ENCODE measurements at places on chromosomes 12 and 14.

GRCh38 chr12:54195737-54196347 lies 7.1 kb upstream of the SMUG1 start:
- no peak for DNase-seq

- no peak for DNase-seq
Observed at GRCh38 chr12:55467836-55468235, 2.1 kb downstream of the OR6C70 start.

- DNase-seq = no peak
Observed at GRCh38 chr14:39157491-39157890, 12.6 kb downstream of the TRAPPC6B start.

DNA sequence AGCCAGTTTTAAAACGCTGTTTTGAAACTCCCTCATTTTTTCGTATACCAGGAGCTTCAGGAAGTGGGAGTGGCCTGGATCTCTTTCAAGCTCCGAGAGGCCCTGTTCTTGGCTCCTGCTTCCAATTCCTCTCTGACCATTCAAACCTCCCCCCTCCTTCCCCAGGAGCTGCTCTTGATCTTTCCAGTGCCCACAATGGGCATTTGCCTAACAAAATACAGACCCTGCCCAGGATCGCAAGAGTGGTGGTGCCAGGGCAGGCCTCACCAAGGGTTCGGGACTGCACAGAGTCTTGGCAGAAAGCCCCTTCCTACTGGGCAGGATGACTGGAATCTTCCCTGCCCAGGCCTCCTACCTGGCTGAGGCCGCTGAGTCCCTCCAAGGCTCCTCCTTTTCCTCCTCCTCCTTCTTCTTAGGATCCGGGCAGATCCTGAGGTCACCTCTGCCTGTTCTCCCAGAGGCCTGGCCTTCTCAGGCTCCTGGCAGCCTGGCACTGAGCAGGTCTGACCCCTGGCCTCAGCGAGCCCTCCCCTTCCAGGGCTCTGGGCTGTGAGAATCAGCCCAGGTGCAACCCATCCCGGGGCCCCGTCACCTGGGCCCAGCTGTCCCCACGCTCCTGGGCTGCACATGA lies 46.9 kb upstream of the NOS1 start:
- no peak for DNase-seq

- no peak for DNase-seq
Observed at GRCh38 chr12:28893856-28894255, 255.2 kb upstream of the FAR2 start.

- peak; percentile 90 for DNase-seq
Observed at GRCh38 chr14:49620182-49621113, at the start of the genes MGAT2 and RPL36AL. Gene MGAT2 (plus strand): TSS chr14:49620799. CDS start chr14:49621269, 470 bp downstream. Gene RPL36AL (minus strand): TSS chr14:49620626. CDS start chr14:49619104, 1,522 bp downstream.

DNA sequence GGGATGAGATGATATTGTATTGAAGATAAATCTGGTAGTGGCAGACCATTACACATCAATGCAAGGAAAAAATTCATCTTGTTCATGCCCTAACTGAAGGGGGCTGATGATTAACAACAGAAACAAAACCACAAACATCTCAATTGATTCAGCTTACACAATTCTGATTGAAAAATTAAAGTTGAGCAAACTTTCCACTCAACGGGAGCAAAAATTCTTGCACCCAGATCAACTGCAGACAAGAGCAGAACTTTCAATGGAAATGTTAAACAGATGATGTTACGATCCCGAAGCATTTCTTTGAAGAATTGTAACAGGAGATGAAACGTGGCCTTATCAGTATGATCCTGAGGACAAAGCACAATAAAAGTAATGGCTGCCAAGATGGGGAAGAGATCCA lies 172.4 kb upstream of the SOX5 start:
- no peak for DNase-seq

GRCh38 chr12:14769466-14769968 lies 33.8 kb downstream of the WBP11 start:
- DNase-seq = no peak

DNA sequence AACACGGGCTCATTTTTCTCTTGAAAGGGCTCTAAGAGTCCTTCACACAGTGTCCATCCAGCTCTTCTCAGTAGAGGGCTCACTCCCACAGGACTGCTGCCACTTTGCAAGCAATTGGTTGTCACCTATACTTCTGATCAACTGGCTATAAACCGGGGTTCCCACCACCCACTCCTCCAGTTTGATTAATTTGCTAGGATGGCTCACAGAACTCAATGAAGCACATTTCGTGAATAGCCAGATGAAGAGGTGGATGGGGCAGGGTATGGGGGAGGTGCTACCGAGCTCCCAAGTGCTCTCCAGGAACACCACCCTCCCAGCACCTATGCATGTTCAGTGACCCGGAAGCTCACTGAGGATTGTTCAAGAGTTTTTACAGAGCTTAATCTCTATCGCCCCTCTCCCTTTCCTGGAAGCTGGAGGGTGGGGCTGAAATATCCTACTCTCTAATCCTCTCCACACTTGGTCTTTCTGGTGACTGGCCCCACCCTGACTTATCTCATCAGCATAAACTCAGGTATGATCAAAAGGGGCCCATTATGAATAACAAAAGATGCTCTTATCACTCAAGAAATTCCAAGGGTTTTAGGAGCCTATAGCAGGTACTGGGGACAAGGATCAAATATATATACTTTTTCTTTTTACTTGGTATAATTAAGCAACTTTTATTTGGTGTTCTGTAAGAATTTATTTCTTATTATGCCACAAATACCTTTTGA lies 13.9 kb upstream of the EGLN3 start:
- DNase-seq = no peak

- DNase-seq = peak; percentile 19
Observed at GRCh38 chr14:77760381-77761204, at the start of gene SNW1. Gene SNW1 (minus strand): TSS chr14:77761156. CDS start chr14:77761127, 29 bp downstream.

DNA sequence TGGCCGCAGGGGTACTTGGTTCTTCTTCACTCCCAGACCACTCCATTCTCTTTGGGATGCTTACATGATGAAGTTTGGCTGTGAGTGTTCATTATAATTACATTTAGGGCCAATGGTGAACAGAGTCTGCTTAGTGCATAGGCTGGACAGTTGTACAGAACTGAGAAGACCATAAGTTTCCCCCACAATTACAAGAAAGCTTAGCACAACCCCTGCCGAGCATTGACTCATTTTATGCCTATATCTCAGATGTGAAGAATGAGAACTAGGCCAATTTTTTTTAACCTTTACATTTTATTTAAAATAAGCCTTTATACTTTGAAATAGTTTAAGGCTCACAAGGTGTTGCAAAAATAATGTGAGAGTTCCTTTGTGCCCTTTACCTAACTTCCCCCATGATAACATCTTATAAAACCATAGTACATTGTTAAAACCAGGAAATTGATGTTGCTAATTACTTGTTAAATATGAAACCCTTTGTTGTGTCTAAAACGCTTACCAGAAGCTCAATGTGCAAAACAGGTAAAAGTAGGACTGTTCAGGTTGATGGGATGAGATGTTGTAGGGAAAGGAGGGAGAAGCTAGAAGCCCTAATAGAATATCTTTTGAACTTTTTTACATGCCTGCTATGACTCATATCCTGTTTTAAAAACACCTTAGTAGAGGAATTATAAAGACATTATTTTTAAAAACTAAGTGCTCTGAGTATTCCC lies 47.2 kb downstream of the ALDH1L2 start:
- no peak for DNase-seq

- no peak for DNase-seq
Observed at GRCh38 chr14:66645716-66646115, 137.8 kb downstream of the GPHN start.

DNA sequence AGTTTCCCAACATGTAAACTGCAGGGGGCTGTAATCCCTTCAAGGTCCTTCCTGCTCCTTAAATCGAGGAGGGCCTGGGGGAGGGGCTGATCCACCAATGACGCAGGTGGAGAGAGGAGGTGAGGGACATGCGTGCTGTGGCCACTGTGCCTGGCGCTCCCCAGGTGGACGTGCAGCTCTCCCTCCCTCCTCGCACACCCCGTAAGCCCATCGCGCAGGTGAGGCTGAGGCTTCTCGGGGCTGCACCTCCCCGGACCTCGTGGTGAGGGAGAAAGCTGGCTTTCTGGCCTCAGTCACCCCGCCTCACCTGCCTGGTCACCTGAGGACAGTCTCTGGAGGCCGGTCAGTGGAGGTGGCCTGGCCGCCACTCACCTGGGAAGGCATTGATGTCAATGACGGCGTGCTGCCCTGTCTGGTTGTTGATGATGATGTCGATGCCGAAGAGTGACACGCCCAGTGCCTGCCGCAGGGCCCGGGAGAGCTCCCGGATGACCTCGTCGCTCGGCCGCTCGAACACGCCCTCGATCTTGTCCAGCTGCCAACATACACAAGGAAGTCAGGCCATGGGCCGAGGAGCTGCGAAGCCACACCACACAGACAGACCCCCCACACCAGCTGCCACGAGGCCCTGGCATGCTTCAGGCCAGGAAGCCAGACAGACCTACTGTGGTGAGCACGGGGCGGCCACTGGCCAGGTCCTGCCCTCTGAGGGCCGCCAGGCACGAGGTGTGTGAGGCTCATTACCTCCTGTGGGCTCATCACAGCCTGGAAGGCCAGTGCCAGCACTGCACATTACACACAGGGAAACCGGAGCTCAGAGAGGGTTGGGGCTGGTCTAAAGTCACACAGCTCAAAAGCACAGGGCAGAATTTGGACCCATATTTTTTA lies 23.3 kb downstream of the CHGA start:
- DNase-seq = no peak

- no peak for DNase-seq
Observed at GRCh38 chr14:72544615-72545387, 349.1 kb downstream of the DPF3 start.

- no peak for DNase-seq
Observed at GRCh38 chr14:93115821-93116675, at the start of gene ITPK1. Gene ITPK1 (minus strand): TSS chr14:93115925. CDS start chr14:93115163, 762 bp downstream.

DNA sequence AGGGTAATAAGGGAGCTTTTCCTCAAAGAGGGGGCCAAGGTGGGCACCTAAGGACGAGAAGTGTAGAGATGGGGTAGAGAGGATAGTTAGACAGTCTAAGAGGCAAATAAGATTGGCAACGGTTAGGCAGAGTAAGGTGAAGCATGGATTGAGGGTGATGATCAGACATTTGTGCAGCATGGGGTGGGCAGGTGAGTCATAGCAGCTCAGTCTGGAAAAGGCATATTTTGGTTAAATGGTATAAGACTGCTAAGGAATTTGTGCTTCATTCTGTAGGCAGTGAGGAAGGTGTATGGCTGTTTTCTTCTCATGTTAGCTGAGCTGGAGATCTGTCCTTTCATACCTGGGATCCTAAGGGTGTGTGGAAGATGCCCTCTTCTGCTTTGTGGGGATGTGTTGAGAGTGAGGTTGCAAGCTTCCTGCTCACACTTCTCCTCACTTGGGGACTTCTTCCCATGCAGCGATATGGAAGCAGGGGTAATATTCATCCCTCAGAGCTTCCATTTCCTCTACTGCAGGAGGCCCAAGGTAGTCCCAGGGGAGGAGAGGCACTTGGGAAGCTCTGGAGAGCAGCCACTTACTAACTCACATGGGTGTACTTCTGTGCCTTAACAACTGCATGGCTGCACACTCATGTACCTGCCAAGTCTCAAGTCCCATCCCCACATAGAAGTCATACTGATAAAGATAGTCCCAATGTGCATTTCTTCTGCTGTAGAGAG lies 28.9 kb downstream of the GSG1 start:
- no peak for DNase-seq

DNA sequence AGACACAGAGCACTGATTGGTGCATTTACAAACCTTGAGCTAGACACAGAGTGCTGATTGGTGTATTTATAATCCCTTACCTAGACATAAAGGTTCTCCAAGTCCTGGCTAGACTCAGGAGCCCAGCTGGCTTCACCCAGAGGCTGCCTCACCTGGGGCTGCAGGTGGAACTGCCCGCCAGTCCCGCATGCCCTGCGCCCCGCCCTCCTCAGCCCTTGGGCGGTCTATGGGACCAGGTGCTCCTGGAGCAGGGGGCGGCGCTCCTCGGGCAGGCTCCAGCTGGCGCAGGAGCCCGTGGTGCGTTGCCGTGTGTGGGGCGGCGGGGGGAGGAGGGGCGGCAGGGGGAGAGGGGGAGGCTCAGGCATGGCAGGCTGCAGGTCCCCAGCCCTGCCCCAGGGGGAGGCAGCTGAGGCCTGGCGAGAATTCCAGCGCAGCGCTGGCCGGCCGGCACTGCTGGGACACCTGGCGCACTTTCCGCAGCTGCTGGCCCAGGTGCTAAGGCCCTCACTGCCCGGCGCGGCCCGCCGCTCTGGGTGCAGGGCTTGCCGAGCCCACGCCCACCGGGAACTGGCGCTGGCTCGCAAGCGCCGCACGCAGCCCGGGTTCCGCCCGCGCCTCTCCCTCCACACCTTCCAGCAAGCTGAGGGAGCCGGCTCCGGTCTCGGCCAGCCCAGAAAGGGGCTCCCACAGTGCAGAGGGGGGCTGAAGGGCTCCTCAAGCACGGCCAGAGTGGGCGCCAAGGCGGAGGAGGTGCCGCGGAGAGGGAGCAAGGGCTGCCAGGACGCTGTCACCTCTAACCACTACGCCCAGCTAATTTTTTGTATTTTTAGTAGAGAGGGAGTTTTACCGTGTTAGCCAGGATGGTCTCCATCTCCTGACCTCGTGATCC lies 3.1 kb upstream of the SLCO1B3 start:
- DNase-seq = no peak

DNA sequence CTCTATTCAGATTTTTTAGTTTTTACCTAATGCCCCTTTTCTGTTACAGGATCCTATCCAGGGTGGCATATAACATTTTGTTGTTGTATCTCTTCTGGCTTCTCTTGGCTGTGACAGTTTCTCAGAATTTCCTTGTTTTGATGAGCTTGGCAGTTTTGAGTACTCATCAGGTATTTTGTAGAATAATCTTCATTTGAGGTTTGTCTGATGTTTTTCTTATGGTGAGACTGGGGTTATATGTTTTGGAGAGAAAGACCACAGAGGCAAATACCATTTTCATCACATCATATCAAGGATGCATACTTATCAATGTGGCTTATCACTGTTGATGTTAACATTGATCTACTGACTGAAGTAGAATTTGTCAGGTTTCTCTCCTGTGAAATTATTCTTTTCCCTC lies 14.0 kb upstream of the LYZ start:
- no peak for DNase-seq

DNA sequence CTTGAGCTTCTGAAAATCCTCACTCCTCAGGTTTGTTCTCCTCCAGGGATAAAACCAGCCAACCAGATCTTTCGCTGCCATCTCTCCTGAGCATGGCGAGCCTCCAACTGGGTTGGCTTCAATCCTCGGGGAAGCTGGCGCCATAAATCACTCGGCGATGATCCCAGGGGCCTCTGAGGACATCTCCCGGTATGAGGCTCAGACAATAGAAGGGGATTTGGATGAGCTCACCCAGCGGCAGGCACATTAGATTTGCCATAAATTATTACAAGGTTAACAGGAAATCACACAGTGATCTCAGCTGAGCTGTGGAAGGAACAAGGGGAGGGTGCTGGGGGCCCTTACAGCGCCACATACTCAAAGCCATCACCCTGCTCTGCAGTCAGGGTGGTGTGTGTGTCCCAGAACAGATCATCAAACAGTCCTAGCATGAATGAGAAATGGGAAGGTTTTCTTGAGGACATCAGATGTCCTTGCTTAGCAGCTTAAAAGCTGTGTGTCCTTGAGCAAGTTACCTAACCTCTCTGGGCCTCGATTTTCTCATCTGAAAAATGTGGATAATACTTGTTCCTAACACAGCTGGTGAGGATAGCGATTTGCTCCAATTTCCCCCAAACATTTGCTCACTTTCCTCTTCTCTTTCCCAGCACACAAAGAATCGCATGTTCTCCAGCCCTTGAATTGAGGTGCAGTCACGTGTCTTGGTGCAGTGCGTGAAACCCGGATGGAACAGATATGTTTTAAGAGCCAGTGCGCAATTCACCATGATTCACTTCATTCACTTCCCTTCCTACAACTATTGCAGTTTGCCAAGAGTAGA lies 142.8 kb downstream of the SCARB1 start:
- peak; percentile 46 for DNase-seq
